ENCODE measurements at places on chromosomes 7 and 10.

GRCh38 chr7:91940171-91940570 is 491 bp upstream of the AKAP9 start:
- peak; percentile 55 for DNase-seq

DNA sequence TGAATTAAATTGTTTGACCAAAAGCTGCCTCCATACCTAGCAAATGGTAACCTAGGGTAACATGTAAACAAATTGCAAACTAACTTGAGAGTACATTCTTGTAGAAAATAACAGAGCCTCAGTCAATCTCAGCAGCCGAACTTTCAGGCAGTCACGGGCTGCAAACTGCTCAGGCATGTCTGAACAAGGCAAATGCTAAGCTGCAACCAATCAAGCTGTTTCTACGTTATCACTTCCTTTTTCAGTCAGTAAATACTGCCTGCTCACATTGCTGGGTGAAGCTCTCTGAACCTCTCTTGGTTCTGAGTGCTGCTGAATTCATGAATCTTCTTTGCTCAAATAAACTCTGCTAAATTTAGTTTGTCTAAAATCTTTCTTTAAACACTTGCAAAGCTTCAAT is 1212.4 kb downstream of the SORCS1 start:
- no peak for DNase-seq

GRCh38 chr7:3916146-3916545 is 615.1 kb downstream of the SDK1 start:
- no peak for DNase-seq

DNA sequence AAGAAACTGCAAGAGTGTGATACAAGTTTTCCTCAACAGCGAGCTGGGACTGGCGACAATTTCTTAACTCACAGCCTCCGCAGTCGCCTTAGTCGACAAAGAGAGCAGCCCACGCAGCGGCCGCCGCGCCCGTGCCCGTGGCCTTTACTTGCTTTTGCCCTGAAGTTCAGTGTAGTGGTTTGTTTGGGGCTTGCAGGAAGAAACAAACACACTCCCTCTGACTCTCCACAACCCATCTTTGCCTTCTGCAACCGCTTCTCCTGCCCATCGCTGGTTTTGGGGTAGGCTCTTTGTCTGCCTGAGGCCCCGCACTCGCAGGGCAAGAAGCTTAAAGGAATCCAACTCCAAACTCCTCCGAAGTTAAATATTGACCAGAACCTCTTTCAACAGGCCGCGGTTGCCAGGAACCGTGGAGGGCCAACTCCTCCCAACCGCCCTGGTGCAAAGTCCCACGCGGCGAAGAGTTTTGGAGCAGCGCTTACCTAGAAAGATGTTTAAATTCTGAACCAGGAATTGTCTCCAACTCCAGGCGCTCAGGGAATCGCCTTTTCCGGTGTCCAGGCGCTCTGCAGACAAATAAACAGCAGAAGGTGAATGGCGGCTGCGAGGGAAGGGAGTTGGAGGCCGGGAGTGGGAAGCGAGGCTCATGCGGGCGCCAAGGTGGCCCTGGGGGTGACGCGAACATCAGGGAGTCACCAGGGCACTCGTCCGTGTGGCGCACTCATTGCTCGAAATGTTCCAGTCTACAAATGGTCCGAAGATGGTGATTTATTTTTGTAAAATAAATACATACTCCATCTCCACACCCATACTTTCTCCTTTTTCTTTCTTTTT is 8.3 kb downstream of the HOXA4 start:
- no peak for DNase-seq

DNA sequence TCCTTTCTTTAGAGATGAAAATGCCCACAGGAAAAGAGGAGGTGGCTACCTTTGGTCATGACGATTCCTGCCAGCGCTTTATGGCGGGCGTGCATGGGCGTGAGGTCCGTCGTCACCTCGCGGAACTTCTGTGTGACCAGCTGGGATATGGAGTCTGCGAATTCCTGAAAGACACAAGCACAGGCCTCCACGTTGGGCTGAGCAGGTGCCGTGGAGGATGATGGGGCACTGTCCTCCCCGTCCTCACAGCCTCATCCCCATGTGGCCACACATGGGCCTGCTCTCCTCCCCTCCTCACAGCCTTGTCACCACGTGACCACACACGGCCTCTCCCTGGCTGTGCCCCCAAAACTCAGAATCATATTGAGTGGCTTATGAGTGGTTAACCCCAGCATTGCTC is 214.7 kb downstream of the WDR37 start:
- DNase-seq: no peak

GRCh38 chr7:150332852-150333635 is 8.4 kb downstream of the RARRES2 start:
- DNase-seq: no peak

- DNase-seq: peak; percentile 71
These were observed 247.4 kb downstream of the ELMO1 start for GRCh38 chr7:37201003-37201875.

DNA sequence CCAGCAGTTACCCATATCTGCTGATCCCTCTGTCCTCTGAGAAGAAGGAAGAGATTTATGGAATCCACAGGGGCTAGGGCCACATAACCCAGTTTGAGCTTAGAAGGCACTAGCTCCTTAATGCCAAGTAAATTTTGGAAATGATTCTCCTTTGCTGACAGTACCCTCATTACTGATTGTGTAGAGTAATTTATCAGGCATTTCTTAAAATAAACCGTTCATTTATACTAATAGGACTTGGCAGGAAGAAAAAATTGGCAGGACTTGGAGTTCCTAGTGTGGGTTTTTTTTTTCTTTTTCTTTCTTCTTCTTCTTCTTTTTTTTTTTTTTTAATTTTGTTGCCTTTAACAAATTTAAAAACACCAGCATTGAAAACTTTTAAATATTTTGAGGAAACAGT is 645.7 kb downstream of the SUGCT start:
- no peak for DNase-seq

DNA sequence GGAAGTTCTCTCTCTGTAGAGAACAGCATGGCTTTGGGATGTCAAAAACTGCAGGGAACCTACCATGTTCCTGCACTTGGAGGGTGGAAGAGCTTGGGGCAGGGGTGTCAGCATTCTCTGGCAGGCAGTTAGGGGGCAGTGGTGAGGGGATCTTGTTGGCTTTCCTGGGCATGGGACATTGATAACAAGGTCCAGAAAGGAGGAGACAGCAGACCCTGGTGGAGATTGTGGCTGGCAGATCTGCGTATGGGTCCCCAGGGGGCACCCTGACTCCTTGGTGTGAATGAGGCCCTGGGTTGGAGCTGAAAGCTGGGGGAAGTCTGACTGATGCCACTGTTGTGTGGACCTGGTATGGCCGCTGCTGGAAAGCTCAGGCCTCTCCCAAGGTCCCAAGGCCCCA is 22.9 kb upstream of the CAMK2B start:
- no peak for DNase-seq

DNA sequence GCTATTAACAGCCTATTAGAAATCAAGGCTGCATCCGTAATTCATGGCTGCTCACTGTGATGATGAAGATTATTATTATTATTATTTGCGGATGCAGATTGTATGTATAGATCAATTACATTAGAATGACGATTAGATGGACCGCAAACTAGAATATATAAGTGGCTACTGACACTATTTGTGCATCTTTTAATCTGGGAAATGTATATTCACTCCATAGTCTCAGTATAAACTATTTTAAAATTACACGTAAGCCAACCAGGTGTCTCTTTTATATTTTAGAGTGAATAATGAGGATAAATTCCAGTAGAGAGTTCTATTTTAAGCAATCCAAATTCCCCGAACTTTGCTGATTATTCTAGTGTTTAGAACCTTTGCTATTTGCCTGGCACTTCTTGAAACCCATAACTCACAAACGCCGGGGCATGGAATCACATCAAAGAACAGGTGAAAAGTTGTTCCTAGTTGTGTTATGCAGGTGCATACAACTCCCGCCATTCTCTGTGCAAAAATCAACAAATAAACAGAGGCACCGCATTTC is 509 bp upstream of the ING3 start:
- no peak for DNase-seq

- DNase-seq: no peak
These were observed 171.9 kb downstream of the OTUD1 start for GRCh38 chr10:23610626-23611307.

DNA sequence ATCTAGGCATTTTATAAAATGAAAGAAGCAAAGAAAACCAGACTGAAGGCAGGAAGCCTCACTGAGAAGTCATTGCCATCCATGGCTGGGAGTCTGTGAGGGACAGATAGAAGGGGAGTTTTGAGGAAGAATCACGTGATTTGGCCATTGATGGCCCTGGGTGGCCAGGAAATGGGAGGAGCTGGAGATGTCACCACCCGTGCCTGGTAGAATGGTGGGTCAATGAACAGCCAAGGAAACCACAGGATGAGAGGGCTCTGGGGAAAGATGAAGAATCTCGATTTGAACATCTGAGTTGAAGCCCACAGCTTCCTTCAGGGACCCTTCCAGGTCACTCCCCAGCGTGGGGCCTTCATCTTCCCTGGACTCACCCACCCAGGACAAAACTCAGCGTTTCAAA is 103.3 kb upstream of the CHST15 start:
- DNase-seq: no peak

- no peak for DNase-seq
These were observed 168.4 kb downstream of the RELN start for GRCh38 chr7:103821092-103821491.

GRCh38 chr10:7484456-7485243 is 73.8 kb upstream of the SFMBT2 start:
- DNase-seq: no peak

DNA sequence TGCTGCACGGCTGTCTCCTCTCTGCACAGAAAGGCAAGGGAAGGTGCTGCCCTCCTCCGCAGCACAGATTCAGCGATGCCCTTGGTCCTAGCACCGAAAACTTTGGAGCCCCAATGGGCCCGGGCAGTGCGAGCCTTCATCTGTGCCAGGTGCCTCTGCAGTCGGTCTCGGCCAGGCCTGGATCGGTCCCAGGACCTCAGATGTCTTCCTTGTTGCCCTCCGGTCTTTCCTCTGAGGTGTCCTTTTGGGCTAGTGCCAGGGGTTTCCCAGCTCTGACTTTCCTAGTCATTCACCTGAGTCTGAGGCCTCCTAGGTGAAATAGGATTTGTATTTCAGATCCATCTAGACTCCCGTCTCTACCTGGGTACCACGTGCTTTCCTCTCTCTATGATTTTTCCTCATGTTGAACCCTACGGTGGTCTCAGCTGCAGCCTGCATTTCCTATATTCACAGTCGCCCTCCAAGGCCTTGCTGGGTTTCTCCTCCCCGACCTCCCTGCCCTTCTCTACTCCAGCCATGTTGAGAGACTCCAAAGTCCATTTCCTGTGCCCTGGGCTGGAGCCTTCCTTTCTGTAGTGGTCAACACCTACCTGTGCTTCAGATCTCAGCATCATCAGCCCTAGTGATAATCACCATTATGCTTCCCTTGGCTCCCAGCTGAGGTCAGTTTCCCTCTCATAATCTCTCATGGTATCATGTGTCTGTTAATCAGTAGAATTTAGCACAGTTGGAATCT is 92.0 kb upstream of the PRSS58 start:
- no peak for DNase-seq

DNA sequence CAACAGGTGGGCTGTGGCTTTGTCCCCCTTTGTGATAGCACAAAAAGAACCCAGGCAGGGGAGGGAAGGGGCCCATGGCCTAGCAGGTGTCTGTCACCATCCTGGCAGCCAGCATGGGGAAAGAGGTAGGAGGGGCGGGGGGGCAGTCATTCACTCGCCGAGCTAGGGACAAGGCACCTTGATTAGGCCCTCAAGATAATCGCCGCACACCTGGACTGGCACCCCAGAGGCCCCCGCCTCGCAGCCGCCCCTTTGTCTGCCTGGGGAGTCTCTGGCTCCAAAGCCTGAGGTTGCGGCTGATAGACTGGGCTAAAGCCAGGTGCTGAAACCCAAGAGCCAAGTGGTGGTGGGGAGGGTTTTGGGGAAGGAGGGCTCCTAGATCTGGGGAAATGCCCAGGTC is 151.2 kb upstream of the PCBD1 start:
- DNase-seq: no peak

DNA sequence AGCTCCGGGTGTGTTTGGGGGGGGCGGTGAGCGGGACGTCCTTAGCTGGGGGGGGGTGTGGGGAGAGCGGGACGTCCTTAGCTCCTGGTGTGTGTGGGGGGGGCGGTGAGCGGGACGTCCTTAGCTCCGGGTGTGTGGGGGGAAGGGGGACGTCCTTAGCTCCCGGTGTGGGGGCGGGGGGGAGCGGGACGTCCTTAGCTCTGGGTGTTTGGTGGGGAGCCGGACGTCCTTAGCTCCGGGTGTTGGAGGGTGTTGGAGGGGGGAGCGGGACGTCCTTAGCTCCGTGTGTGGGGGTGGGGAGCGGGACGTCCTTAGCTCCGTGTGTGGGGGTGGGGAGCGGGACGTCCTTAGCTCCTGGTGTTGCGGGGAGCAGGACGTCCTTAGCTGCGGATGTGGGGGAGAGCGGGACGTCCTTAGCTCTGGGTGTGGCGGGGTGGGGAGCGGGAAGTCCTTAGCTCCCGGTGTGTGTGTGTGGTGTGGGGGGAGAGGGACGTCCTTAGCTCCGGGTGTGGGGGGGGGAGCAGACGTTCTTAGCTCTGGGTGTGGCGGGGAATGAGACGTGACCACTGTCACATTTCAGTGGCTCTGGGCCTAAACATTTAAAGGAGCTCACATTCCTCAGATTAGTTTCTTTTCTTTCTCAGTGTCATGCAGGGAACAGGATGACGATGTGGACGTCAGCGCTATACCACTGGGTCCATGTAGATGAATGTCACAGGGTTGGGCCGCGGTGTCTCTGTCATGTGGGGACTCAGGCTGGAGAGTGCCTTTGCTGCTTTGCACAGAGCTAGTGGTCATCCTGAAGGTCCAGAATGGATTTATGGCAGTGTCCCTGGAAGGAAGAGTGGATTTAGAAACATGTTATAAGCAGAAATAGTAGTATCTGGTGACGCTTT is 7.5 kb downstream of the DYNC2I1 start:
- DNase-seq: peak; percentile 19

DNA sequence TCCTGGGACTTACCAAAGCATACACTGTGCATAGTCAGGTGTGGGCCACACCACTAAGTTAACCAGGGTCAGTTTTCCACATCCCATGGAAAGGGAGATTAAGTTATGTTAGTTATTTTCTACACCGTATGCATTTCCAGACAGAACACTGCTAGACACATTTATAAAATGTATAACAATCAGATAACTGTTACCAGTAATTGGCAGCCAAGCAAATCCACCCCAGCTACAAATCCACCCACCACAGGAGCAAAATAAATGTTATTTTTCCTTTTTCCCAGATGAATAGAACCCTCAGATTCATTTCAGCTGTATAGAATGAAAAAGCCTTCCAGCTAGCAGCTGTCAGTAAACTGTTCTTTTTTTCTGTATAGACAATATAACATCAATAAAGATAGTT is 256.9 kb upstream of the FZD1 start:
- no peak for DNase-seq

DNA sequence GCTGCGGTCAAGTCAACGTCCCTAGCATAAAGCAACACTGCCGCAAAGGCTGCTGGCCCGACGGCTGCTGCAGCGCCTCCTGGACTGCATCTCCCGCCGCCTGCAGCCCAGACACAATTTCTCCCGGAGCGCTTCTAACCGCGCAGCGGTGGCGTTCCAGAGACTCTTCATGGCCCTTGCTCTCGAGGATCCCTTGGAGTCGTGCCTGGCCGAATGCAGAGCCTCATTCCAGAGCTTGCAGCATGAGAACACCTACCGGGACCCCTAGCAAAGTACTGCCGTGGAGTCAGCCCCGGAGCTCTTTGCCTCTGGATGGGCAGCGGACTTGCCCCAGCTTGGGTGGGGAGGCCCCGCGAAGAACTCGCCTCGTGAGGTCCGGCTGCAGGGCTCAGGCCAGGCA is 79.7 kb upstream of the ZNF32 start:
- no peak for DNase-seq

All from C1 segment of cervical spinal cord (tissue), 14 donors.